Activated effector memory CD4-positive, alpha-beta T cell treated with Interleukin-2 at 50 U/mL for 16 hours (primary cell): ENCODE measurements at places on chromosomes 5 and 9.

GRCh38 chr5:55575815-55576583, 41.2 kb upstream of the PLPP1 start:
- no peak for DNase-seq

DNA sequence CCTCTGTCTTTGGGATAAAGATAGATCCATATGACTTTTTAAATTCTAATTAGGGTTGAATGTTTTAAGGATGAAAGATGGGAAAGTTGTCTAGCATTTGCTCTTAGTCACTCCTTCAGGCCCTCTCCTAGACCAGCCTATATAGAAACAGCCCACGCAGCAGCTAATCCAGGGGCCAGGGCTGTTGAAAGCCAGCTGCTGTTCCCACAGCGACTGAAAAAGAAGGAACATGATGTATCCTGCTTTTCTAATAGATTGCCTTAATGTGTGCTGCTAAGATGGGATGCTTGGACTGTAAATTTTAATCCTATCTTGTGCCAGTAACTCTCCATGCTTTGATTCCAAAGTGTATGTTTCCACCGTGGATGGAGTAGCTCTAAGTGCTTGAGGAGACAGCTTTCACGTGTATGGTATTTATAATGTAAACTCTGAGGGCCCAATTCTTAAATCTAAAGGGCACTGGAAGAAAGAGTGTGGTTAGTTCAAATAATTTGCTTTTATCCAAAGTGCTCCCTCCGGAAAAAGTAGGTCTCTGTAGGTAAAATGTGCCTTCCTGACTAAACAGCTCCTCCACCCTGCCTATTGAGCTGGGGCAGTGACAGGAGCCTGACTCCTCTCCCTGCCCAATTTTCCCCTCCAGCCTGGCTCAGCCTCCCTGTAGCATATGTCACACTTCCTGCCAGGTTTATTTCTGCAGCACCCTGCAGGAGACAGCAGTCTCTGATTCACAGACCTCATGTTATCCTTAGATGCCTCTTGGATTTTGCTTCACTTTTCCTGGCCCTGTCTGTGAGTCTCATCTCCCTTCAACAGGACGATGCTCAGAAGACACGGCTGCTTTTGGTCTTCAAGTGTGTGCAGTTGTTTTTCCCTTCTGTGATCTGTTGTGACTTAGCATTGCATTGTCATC, 33.2 kb downstream of the SLC36A1 start:
- DNase-seq, result no peak

DNA sequence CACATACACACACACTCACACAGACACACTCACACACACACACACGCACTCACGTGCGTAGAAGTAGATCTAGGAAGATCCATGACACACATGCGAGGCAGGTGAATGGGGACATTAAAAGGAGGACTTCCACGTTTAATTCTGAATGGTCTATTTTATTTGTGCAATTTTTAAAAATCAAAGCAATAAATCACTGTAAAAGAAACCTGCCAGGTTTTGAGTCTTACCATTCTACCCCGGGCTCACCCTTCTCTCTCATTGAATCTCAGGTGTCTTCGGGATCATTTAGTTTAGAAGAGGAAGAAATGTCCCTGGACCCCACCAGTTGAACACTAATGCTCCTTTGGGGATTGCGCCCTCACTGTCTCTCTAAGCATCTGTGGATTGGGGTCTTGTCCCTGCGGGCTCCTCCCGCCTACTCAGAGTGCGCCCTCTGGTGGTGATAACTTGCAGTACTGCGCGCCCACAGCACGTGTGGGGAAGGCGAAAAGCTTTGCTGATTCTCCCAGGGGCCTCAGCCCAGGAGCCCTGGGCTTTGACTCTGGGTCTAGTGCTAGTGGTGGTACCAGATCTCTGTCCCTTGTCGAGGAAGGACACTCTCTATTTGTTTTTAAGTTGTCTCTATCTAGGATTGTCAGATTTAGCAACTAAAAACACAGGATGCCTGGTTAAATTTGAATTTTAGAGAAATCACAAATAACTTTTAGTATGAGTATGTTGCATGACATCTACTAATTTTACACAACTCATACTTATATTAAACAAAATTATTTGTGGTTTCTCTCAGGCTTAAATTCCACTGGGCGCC, 34.8 kb downstream of the BOD1 start:
- DNase-seq, result no peak

GRCh38 chr9:74804018-74804385, 83.7 kb downstream of the TRPM6 start:
- DNase-seq, result no peak

DNA sequence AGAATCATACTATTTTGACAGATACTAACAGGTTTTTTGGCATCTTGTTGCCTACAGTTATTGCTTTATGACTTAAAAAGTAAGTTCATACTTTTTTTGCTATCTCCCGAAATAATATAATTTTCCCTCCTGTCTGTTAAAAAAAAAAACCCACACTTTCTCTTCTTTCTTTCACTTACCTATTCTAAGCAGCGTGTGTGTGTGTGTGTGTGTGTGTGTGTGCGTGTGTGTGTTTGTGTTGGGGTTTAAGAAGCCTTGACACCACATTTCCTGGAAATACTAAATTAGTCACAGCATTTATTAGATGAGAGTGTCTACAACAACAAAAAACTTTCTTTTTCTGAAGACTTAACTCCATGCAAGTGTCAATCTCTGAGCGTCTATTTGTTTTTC, 12.4 kb downstream of the TNFAIP8 start:
- DNase-seq, result peak; percentile 44

GRCh38 chr9:69898714-69899209, 78.1 kb downstream of the CFAP95 start:
- DNase-seq, result no peak

GRCh38 chr5:174767670-174768069, 43.3 kb downstream of the MSX2 start:
- DNase-seq, result no peak

- DNase-seq, result no peak
These were observed 66.5 kb upstream of the SMIM15 start for GRCh38 chr5:61228691-61229280.

DNA sequence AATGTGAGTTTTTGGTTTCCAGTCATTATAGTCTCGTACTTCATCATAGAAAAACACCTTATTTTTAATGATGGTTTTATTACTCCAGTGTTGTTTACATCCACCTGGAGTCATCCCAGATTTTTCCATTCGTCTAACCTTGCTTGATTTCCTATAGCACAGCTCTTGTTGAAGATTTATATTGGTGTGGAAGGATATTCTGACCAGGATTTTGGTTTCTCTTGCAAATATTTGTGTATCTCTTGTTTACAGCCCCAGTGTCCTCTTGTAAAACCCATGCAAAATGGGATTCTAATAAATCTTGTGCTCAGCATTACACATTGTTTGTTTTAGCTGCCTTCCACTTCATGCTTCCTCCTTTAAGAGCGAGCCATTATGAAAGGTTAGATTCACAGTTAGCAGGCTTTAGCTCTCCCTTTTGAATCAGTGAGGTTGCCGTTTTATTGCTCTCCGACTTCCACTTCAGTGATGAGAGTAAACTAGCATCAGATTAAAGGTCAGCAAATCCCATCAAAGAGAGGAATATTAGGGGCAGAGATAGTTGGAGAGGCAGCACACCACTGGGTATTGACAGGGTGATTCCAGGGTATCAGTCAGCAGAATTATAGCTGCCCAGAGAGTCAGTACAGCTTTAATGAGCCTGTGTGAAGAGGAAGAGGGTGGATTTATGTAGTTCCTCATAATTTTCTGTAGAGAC, 157.1 kb downstream of the PBX3 start:
- DNase-seq, result no peak

DNA sequence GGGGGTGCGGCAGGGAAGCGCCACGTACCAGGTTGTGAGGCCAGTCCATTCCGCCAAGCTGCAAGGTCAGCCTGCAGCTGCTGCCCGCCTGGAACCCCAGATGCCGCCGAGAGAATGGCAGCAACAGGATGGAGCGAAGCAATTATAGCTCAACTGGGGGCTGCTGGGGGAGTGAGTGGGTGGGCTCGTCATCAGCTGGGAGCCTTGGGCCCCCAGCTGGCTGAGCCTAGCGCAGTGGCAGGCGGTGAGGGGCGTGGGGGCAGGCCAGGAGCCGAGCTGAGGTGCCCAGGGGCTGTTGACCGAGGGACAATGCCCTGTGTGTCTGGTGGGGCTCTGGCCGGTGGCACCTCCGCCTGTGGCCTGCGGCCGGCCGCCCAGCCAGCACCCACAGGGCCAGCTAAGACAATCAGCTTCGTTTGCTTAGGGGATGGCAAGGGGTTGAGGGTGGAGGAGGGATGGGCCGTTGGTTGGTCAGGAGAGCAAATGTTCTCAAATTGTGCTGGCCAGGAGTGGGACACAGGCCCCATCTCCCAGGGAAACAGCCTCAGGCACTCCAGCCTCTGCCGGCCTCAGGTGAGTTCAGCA, at the start of gene IL17B:
TSS of gene IL17B (minus strand) at position 116 of the 585 bp plus-strand sequence. CDS start at position 49, 67 bp downstream.
- DNase-seq, result no peak

DNA sequence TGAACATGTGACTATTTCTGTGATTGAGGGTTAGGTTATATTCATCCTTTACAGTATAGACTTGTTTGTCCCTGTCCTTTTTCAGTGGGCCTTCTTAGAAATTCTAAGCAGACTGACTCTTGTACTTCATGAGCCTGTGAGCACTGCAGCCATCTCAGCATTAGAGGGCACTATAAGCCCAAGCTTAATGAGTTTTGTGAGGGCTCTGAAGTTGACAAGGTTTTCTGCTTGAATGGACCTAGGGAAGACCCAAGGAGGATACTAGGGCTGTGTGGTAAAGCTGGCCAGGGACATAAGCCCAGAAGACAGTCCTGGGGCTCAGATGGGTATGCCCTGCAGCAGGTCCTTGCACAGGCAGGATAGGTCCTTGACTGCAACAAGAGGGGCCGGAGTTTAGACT, 126.5 kb downstream of the MRPS30 start:
- DNase-seq, result no peak

GRCh38 chr9:20568400-20568799, 53.9 kb downstream of the MLLT3 start:
- DNase-seq, result no peak

DNA sequence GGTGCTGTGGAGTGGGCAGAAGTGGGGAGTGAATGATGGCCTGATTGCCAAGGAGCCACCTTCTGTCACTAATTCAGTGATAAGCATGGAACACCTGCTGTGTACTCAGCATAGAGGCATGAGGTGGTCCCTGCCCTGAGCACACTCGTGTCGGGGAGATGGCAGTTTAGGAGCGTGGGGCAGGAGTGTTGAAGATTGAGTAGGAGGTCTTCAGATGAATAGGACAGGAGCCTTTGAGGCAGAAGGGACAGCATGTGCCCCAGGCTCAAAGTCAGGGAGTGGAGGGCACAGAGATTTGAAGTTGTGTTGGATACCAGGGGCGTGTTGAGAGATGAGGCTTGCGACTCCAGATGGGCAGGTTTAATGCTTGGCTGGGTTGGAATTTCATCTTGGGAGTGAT, 55.0 kb downstream of the ZNF618 start:
- no peak for DNase-seq

GRCh38 chr5:133509742-133510079, 102.6 kb downstream of the FSTL4 start:
- no peak for DNase-seq

- DNase-seq, result no peak
These were observed 83.8 kb downstream of the DAPK1 start for GRCh38 chr9:87581513-87581912.

- DNase-seq, result no peak
These were observed 1711.3 kb upstream of the ACO1 start for GRCh38 chr9:30673132-30673531.

DNA sequence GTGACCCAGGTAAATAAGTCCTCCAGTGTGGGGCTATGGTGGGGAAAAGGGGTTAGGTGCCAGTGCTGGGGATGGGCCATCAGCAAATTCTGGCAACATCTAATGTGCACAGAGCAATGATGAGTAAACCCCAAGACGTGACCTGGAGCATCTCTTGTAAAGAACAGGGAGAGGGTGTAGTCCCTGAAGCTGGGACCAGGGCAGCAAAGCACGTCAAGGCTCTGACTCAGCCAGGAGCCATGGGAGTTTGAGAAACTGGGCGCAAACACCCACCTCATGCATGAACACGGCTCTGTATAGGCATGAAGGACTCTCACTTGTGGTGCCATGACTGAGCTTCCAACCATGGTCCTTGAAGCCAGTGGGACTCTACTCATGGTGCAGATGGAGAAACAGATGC, 51.8 kb downstream of the DUSP1 start:
- DNase-seq, result no peak

- DNase-seq, result no peak
These were observed 187.7 kb downstream of the ENC1 start for GRCh38 chr5:74452856-74453255.

DNA sequence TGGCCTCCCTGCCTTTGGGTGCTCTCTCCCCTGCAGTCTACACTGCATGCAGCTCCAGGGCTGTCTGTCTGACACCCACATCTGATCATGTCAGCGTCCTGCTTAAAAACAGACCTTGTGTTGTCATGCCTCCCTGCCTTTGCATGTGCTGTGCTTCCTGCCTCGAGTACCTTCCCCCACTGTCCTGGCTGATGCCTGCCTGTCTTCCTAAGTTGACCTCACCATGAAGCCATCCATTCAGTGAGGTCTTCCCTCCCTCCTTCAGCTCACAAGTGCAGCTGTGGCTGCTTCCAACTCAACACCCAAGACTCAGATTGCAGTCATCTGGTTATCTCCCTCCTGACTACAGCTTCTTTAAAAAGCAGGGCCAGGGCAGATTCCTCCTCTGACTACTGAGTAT, 5.5 kb downstream of the ANGPTL2 start:
- no peak for DNase-seq

GRCh38 chr5:154837009-154837901, 13.1 kb downstream of the FAXDC2 start:
- DNase-seq, result no peak

- DNase-seq, result no peak
These were observed 19.4 kb downstream of the RAB14 start for GRCh38 chr9:121182101-121182836.

GRCh38 chr9:71796100-71796767, 27.9 kb upstream of the CEMIP2 start:
- no peak for DNase-seq

- DNase-seq, result no peak
These were observed 7.8 kb downstream of the SLC9A3 start for GRCh38 chr5:516338-516925.

GRCh38 chr5:179803651-179804554, 2.8 kb downstream of the MGAT4B start:
- no peak for DNase-seq

GRCh38 chr9:124440786-124441185, 9.5 kb upstream of the ADGRD2 start:
- no peak for DNase-seq

- DNase-seq, result no peak
These were observed 43.8 kb downstream of the PRR16 start for GRCh38 chr5:120507800-120508463.

DNA sequence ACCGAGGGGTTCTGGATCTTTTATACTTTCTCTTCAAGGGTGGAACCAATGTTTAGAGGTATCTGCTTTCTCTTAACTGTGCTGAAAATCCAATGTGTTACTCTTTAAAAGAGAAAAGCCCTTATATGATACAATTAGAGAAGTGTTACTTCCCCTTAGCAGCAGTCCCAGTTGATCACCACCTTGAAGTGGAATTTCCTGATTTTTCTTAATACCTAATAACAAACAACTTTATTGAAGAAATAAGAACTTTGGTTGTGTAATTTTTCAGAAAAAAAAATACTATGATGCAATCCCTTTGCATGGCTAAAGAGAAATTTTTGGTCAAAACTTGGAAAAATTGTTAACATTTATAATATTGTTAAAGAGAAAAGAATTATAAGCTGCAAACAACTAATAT, 24.7 kb downstream of the SLC1A3 start:
- no peak for DNase-seq

- no peak for DNase-seq
These were observed 374.9 kb downstream of the TLE1 start for GRCh38 chr9:81314490-81314889.

GRCh38 chr5:34841816-34842215, 2.9 kb downstream of the TTC23L start:
- no peak for DNase-seq
